ENCODE measurements at places on chromosomes 2 and 18.

DNA sequence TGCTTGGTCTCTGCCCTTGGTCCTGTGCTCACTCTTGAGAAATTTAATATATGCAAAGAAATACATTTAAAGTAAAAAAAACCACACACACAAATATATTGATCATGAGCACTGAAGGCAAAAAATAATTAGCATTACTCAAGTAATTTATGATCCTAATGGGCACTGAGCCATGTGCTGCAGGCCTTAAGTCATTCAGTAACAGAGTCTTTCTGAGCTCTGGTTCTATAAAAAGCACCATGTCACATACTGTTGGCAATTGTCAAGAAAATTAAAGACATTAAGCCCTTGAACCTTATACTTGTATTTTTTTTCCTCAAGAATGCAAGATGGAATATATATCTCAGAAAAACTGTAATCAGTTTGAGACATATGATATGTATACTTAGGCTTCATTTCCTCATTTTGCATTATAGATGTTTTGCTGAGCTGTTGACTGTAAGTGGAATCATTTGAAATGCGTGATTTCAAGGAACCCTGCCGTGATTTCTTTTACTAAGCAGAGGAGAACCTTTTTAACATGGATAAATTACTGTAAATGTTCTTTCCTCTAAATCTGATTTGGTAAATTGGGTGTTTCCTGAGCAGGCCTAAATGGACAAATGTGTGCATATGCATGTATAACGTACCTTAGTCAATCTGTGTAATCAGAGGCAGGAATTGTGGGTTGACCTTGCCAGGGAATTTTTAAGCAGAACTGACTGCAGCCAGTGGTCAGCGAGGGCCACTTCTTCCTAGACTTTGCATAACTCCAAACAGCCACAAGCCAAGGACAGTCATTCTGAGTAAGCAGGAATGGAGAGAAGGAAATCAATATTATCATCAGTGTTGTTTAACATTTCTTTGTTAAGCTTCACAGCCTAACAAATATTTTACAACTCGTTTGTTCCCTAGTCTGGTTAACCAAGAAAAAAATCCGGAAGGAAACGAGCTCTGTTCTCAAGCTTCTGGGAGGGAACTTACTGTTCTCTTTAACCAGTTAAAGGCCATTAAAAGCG lies 191.5 kb upstream of the ATP5MC3 start:
- peak; percentile 38 for DNase-seq

GRCh38 chr18:43049021-43049420 lies 66.5 kb downstream of the RIT2 start:
- DNase-seq: no peak

- no peak for DNase-seq
Observed at GRCh38 chr18:35624146-35624545, 42.6 kb downstream of the GALNT1 start.

- no peak for DNase-seq
Observed at GRCh38 chr2:120228503-120228902, 5.3 kb upstream of the TMEM185B start.

GRCh38 chr18:57446322-57446721 lies 11.1 kb downstream of the ONECUT2 start:
- DNase-seq: peak; percentile 60

DNA sequence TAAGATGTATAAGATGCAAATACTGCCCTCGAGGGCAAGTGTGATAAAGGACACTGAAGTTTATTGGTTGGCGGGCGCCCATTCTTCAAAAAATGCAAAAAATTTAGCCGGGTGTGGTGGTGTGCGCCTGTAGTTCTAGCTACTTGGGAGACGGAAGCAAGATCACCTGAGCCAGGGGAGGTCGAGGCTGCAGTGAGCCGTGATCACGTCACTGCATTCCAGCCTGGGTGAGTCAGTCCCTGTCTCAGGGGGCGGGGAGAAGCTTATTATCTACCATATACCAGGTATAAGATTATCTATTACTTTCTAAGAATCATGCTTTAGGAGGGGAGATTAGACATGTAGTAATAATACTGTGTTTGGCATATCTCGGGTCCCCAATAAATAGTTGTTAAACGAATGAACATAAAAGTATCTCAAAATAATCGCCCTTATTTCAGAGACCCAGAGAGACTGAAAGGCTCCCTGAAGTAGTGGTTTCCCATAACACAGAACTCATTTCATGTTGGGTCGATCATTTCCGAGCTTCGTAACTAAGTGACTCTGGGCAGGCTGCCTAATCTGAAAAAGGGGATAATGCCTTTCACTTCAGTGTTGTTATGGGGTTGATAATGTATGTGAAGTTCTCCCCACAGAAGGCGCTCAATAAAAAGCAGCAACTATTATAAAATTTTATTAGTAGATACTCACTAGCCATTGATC lies 1.2 kb upstream of the SELENOI start:
- DNase-seq: peak; percentile 78

GRCh38 chr18:35581898-35582641 lies 530 bp downstream of the GALNT1 start:
- DNase-seq: peak; percentile 44

DNA sequence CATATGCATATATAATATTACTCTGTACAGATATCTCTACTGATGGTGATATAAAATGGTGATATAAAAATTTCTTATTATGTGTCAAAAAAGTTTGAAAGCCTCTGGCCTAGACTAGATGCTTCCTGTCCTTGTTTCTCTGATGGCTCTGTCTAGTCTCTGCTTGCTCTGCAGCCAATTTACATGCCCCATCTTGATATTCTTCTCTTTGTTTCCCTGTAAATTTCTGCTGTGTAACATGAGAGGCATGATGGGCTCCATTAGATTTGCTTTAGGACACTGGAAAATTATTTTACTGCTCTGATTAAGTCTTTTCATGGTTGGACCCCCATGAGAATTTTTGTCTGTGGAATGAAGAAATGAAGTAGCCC lies 24.3 kb downstream of the BABAM2 start:
- DNase-seq: no peak

DNA sequence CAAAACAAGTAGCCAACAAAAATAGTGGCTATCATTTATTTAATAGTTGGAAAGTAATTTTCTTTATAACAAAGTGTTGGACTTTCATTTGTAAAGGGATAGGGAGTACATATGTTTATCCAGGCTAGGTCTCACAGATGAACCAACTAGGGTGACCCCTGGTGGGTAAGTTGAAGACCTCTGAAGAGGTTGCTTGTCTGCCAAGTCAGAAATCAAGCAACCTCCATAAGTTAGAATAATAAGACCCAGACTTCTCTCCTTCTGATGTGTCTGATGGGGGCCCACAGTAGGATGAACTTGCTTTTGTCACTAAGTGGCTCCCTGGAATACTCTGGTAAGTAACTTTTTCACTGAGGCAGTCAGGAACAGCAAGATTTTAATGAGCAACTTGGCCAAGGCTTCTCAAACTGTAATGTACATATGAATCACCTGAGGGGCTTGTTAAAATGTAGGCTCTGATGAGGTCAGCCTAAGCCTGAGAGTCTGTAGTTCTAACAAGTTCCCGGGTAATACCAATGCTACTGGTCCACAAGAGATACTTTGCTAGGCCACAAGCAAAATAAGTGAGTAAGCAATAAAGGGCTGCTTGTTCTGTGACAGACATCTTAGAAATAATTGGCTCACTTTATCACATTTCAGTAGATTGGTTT lies 319.6 kb downstream of the PIK3C3 start:
- DNase-seq: peak; percentile 45

- no peak for DNase-seq
Observed at GRCh38 chr2:71323386-71323785, 8.2 kb upstream of the ZNF638 start.

DNA sequence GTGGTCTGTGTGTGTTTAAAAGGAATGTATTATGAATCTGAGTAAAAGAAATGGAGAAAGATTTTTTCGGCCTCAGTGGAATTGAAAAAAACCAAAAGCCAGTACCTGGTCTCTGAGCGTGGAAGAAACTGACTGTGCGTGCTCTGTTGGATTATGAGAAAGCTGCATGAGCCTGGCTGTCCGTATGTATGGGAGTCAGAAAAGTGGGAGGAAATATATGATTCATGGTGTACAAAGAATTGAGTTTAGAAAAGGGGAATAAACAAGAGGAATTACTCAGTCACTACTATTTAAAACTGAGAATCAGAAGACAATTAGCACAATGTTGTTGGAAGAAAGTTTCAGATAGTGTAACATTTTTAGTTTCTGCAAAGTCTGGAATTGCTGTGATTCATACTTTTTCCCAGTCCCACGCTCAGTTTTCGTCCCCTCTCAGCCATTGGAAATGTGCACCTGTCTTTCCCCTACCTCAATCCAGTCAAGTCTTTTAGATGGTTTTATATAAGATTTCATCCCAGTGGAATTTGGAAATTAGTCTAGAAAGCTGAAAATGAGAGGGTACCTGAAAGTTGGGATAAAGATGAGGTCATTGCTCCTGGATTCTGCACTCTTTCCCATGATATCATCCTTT lies 66.4 kb upstream of the CHMP1B start:
- DNase-seq: no peak

- no peak for DNase-seq
Observed at GRCh38 chr18:22165603-22166068, 3.8 kb upstream of the GATA6 start.

DNA sequence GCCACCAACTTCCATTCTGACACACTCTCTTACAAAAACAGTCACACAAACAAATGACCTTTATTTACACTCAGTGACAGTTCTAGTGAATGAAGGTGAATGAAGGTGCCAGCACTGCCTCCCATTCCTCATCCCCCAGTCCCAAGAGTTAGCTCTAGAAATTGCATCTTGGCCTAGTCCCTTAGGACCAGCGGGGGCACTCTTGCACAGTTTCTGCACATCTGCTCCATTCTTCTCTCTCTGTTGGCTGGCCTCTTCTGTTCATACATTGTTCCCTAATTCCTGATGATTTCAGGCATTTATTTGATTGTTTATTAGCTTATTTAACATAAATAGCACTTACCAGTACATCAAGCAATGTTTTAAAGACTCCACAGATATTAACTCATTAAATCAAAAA lies 30.9 kb downstream of the GAREM1 start:
- peak; percentile 34 for DNase-seq

- DNase-seq: no peak
Observed at GRCh38 chr18:8232791-8233190, 376.4 kb upstream of the RAB12 start.

GRCh38 chr18:7635948-7636347 lies 68.8 kb downstream of the PTPRM start:
- no peak for DNase-seq

GRCh38 chr2:69280796-69281412 lies 106.1 kb downstream of the GFPT1 start:
- DNase-seq: no peak

GRCh38 chr2:160014227-160014626 lies 48.2 kb downstream of the PLA2R1 start:
- DNase-seq: no peak

DNA sequence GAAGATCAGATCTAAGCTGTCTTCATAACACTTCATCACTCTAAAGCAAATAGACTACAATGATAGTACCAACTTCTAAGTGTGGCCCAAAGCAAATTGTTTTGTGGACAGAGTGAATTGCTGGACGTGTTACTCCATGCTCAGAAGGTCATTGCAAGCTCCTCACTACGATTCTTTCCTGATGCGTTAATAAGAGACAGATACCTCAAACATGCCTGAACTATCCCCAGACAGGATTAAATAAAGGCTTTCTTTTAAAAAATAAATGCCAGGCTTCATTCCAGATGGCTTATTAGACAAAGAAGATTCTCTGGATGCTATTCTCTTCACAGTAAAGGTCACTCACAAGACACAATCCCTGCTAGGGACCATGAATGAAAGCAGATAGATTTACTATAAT lies 621.2 kb downstream of the DCDC2C start:
- no peak for DNase-seq

DNA sequence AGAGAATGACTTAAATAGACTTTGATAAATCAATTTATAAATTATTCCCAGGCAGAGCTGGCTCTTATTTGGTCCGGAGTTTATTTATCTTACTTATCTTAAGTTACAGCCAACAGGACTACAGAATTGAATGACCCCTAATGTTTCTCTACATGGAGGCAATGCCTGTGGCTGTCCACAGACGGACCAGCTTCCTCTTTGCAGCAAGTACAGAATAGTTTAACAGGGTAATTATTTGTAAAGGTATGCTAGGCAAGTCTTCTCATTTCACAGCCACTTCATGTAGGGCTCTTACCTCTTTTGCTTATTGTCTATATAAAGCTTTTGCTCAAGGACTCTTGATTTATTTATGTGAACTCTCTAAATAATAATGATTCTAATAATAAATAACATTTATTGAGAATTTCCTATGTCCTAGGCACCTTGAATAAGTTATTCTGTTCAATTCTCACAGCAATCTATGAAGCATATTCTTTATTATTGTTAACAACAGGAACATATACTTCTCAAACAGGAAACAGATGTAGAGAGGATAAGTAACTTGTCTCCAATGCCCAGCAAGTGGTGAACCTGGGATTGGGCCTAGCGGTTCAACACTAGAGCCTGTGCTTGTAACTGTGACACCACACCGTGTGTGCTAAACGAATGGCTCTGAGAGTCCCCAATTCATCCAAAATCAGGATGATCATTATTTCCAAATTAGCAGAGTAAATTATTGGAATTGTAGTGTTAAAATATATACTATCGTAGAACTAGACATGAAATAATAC lies 58.8 kb upstream of the NXPH2 start:
- no peak for DNase-seq

DNA sequence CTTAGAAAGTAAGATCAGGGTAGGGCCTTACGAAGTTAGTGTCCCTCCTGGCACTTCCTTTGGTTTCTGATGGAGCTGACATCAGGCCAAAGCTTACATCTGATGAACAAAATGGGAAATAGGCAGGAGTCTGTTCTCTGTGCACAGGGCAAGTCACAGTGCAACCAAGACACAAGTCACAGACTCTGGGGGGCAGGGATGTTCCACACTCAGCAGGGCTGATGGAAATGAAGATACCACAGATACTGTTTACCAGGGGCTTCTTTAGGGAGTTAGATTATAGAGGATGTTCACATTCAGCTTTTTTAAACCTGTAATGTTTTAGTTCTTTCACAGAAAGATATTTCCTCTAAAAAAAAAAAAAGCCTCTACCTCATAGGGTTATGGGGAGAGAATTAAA lies 106.2 kb upstream of the EPC2 start:
- DNase-seq: peak; percentile 27

DNA sequence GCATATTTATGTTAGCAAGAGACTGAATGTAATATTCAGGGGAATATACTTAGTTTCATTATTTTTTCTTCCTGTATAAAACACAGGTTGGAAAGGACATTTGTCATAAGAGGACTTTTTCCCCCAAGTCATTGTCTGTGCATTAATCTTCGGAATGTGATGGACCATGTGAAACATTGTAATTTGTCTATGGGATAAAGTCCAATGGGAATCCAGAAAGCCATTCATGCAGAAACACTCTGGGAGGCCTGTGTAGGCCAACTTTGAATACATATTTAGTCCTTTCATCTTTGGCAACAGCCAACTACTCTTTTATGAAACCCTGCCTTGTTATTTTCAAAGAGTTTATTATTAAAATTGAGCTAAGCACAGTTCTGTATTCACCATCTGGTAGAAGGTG lies 386.4 kb downstream of the PIK3C3 start:
- no peak for DNase-seq
